ENCODE measurements at places on chromosomes 13 and 19. TPM values are rescaled to one million over a fixed set of nuclear protein-coding genes. Genes with fewer than 3 reads are reported as not detected.

DNA sequence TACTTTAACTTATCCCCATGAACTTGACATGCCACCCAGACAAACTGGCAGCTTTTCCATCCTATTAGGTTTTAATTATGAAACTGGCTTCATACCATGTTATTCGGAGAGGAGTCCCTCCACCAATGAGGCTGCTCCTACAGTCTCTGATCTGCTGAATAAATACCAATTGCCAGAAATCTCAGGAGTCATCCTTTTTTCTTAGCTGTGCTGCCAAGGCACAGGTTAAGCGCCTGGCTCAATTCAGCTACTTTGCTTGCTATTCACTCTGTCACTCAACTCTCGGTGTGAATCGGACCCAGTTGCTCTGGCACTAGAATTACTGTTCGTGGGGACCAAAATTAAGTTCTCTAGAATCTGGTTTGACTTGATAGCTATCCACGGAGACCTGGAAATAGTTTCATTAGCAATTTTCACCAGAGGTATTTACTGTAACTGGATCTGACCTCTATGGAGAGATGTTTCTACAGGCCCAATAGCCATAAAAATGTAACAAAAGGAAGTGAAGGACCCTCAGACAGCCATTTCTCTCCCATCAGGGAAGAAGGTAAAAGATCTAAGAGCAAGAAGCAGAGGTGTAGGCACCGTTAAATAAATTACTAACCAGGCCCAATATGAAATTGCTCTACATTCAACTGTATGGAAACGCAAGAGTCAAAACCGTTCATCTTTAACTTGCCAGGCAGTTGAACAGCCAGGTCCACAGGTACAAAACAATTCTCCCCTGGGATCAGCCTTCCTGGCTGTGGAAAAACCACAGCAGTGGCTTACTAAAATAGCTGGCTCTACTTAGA lies 5.4 kb downstream of the ZC3H4 start:
- H3K4me1 ChIP-seq = peaks cover 13% of the 10 kb centered on the region
- peaks cover 36% of the 10 kb centered on the region for H3K36me3 ChIP-seq
- H3K4me3 ChIP-seq = no peak overlapping the region
- H3K27me3 ChIP-seq = no peaks in the 10 kb centered on the region
- peak overlapping the region; percentile 1 for H3K27ac ChIP-seq

Gene FFAR3
- total RNA-seq = not detected

Gene ZNF682
- total RNA-seq = 21.7 TPM

GRCh38 chr19:56133858-56134653 lies 7.0 kb upstream of the ZNF444 start:
- no peak overlapping the region for H3K27ac ChIP-seq
- H3K4me3 ChIP-seq = no peak overlapping the region
- no peak for DNase-seq
- no peaks in the 10 kb centered on the region for H3K36me3 ChIP-seq
- peaks cover 15% of the 10 kb centered on the region for H3K4me1 ChIP-seq

Gene FXYD7
- total RNA-seq = 15.4 TPM

GRCh38 chr13:90049989-90050671 lies 1297.4 kb upstream of the MIR17HG start:
- no peak overlapping the region for H3K4me3 ChIP-seq
- no peak for DNase-seq
- no peak overlapping the region for H3K27ac ChIP-seq
- H3K4me1 ChIP-seq = no peaks in the 10 kb centered on the region
- peaks cover 8% of the 10 kb centered on the region for H3K36me3 ChIP-seq

Gene SWSAP1
- 3.1 TPM for total RNA-seq

Gene KLK15
- not detected for total RNA-seq

DNA sequence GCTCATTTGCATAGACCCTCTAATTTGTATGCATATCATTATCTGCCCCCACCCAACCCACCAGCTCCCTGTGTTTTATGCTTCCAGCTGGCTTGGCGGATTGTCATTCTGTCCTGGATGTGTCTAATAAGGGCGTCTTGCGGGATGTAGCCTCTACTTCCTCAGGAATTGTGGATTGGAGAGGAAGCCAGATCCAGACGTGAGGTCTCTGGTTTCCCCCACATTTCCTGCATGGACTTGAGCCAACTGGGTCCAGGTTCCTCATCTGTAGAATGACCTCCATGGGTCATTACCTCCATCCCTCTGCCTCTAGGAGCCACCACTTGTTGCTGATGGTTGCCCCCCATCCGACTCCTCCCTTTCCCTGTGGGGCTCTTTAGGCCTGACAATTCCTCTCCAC lies 7.3 kb downstream of the TNFSF14 start:
- no peaks in the 10 kb centered on the region for H3K36me3 ChIP-seq
- H3K27ac ChIP-seq = no peak overlapping the region
- H3K27me3 ChIP-seq = no peaks in the 10 kb centered on the region
- peaks cover 2% of the 10 kb centered on the region for H3K4me1 ChIP-seq

GRCh38 chr13:107258599-107259187 lies 690.8 kb upstream of the ARGLU1 start:
- H3K36me3 ChIP-seq = no peaks in the 10 kb centered on the region
- no peak overlapping the region for H3K4me3 ChIP-seq
- no peak overlapping the region for H3K27ac ChIP-seq
- no peak for DNase-seq
- H3K4me1 ChIP-seq = no peaks in the 10 kb centered on the region

Gene IFI30
- total RNA-seq = 25.9 TPM

Gene KCNRG
- 0.65 TPM for total RNA-seq

Gene KCNJ14
- 1.0 TPM for total RNA-seq

GRCh38 chr19:3851254-3852176 lies 17.3 kb downstream of the ZFR2 start:
- H3K27ac ChIP-seq = no peak overlapping the region
